ENCODE measurements at places on chromosomes 4 and X. TPM values are rescaled to one million over a fixed set of nuclear protein-coding genes. Genes with fewer than 3 reads are reported as not detected.

Gene FDCSP
- not detected for total RNA-seq

- no peak overlapping the region for H3K4me3 ChIP-seq
- no peak for DNase-seq
- no peaks in the 10 kb centered on the region for H3K4me1 ChIP-seq
- H3K36me3 ChIP-seq, result peaks cover 30% of the 10 kb centered on the region
- H3K27ac ChIP-seq, result no peak overlapping the region
Observed at GRCh38 chr4:122917731-122918130, 4.7 kb downstream of the NUDT6 start.

Gene NLRP2B
- 0.09 TPM for total RNA-seq

DNA sequence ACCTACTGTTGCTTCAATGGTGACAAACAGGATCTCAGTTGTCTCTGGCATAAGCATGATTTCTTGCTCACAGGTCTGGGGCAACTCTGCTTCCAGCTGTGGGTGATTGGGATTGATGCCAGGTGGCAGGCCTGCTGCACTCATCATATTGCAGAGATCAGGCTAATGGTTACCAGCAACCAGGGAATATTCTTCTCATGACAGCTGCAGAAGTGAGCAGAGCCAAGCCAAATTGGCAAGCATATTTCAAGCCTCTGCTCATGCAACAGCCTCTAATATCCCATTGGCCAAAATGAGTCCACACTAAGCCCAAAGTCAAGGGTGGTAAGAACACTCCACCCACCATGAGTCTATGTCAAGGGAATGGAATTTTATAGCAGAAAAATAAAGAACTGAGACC lies 26.7 kb upstream of the TBC1D19 start:
- H3K27me3 ChIP-seq, result no peaks in the 10 kb centered on the region
- no peak overlapping the region for H3K4me3 ChIP-seq
- H3K27ac ChIP-seq, result no peak overlapping the region
- H3K4me1 ChIP-seq, result no peaks in the 10 kb centered on the region
- no peaks in the 10 kb centered on the region for H3K36me3 ChIP-seq

DNA sequence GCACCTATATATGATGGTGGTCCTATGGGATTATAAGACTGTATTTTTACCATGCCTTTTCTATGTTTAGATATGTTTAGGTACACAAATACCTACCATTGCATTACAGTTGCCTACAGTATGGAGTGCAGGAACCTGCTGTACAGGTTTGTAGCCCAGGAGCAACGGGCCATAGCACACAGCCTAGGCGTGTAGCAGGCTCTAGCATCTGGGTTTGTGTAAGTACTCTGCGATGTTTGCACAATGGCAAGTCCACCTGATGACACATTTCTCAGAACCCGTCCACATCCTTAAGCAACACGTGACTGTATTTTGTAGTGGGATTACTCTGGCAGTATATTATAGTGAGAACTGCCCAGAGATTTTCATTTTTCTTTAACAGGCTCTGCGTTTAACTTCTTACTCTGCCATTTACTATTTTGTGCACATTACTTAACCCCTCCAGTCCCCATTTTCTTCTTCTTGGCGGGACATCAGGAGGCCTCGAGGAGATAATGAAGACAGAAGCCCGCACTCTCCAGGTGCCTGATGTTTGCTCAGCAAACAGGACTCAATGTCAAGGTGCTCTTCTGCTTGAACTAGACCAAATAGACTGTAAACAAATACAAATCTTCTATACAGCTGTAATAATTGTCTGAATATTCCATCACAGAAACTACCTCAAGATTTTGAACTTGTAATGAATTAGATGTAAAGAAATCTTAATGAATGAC lies 102.0 kb upstream of the PDLIM3 start:
- no peak overlapping the region for H3K4me3 ChIP-seq
- no peaks in the 10 kb centered on the region for H3K36me3 ChIP-seq
- no peaks in the 10 kb centered on the region for H3K4me1 ChIP-seq
- H3K27me3 ChIP-seq, result no peaks in the 10 kb centered on the region
- no peak for DNase-seq

Gene MAPK10
- 1.7 TPM for total RNA-seq

Gene LONRF3
- 2.4 TPM for total RNA-seq

GRCh38 chrX:41796577-41796976 lies 72.6 kb downstream of the GPR82 start:
- no peak overlapping the region for H3K4me3 ChIP-seq
- no peaks in the 10 kb centered on the region for H3K4me1 ChIP-seq
- no peak for DNase-seq
- H3K27ac ChIP-seq, result no peak overlapping the region

DNA sequence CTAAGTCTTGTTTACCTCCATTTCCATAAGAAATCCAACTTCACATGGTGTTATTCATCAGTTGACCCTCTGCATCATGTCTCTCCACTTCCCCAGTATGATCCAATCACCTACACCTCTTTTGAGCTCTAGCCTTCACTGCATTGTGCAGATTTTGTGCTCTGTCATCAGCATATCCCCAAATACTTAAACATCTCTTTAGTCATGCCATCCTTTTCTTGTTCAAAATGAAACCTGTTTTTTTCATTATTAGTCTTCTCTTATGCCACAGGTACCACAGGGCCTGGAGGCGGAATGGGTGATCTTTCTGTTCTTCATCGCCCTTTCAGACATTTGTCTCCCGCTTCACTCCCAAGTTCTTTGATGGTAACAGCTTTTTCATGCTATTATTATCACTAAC lies 382.7 kb upstream of the GALNTL6 start:
- H3K4me3 ChIP-seq, result no peak overlapping the region
- H3K27ac ChIP-seq, result no peak overlapping the region
- no peaks in the 10 kb centered on the region for H3K27me3 ChIP-seq
- H3K4me1 ChIP-seq, result no peaks in the 10 kb centered on the region
- no peak for DNase-seq
- H3K36me3 ChIP-seq, result no peaks in the 10 kb centered on the region

DNA sequence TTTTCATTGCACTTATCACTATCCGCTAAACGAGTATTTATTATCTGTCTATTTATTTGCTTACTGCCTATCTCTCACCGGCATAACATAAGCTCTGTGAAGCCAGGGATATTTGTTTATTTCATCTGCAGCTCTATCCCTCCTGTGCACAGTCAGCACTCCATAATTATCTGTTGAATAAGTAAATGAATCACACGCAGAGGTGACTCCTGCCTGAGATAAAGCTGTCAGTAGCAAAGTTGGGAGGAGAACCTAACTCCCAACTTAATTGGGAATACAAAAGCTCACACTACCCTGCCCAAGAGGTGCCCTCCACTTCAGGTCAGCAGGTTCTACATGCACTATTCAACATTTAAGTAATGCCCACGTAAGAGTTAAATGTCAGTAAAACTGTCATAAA lies 85.7 kb downstream of the CORIN start:
- peak overlapping the region; percentile 50 for H3K27ac ChIP-seq
- peaks cover 26% of the 10 kb centered on the region for H3K4me1 ChIP-seq
- no peak overlapping the region for H3K4me3 ChIP-seq
- H3K36me3 ChIP-seq, result no peaks in the 10 kb centered on the region
- no peak for DNase-seq
